ENCODE measurements at places on chromosomes 1 and 21. TPM values are rescaled to one million over a fixed set of nuclear protein-coding genes. Genes with fewer than 3 reads are reported as not detected.

SLAMF6 gene
- total RNA-seq, result not detected

NBPF6 gene
- not detected for total RNA-seq

RGS8 gene
- total RNA-seq, result not detected

DUSP23 gene
- total RNA-seq, result 31.0 TPM

BGLAP gene
- total RNA-seq, result 0.54 TPM

TMEM200B gene
- 20.8 TPM for total RNA-seq

NLRP3 gene
- total RNA-seq, result 4.9 TPM

OR10J1 gene
- total RNA-seq, result not detected

FMO1 gene
- not detected for total RNA-seq

THBS3 gene
- 607 TPM for total RNA-seq

PLA2G2F gene
- total RNA-seq, result under 0.01 TPM

A3GALT2 gene
- total RNA-seq, result not detected

NUP210L gene
- not detected for total RNA-seq

CBR3 gene
- 2.4 TPM for total RNA-seq

NTMT2 gene
- total RNA-seq, result not detected

AKNAD1 gene
- total RNA-seq, result 3.5 TPM

AK5 gene
- total RNA-seq, result 1.2 TPM

KRTAP21-2 gene
- total RNA-seq, result not detected

Data from placental epithelial cell (primary cell).